ENCODE measurements at places on chromosomes 1 and 21. TPM values are rescaled to one million over a fixed set of nuclear protein-coding genes. Genes with fewer than 3 reads are reported as not detected.

TRIM67 gene
- total RNA-seq = not detected

SYDE2 gene
- 9.1 TPM for total RNA-seq

ADAMTS4 gene
- total RNA-seq = 3.3 TPM

GRCh38 chr1:25619101-25619890, 2.7 kb downstream of the MAN1C1 start:
- peak overlapping the region; percentile 84 for H3K27ac ChIP-seq
- H3K4me1 ChIP-seq = peaks cover 45% of the 10 kb centered on the region
- peak; percentile 63 for DNase-seq
- H3K4me3 ChIP-seq = peak overlapping the region; percentile 63

DNA sequence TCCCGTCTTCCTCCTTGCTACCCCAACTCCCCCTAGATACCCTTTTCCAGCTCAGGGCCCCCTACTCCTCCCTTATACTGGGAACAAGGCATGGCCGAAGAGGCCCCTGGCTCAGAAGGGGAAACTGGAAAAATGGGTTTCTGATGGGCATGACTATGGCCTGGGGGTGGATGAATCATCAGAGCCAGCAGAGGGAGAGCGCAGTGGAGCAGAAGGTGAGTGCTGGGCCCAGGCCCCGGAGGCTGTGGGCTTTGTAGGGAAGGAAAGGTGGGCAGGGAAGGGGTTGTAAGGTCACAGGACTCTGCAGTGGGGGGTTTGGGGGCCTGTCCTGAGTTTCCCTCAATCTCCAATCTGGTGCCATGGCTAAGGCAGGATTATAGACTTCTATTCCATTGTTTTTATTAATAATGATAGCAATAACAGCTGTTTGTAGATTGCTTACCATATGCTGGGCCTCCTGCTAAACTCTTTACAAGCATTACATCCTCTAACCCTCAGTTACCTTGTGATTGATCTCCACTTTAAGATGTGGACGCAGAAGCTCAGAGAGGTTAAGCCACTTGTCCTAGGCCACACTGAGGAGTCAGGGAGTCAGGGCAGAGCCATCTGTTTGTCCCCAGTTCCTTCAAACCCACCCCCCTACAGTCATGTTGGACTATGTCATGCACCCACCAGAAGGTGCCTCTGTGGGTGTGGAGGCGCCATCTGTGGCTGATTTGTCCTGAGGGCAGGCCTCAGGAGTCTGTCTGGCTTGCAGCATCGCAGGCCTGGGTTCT, 36.2 kb upstream of the ZNF362 start:
- H3K4me1 ChIP-seq = no peaks in the 10 kb centered on the region
- no peak for DNase-seq
- H3K27ac ChIP-seq = no peak overlapping the region
- no peaks in the 10 kb centered on the region for H3K27me3 ChIP-seq

DNA sequence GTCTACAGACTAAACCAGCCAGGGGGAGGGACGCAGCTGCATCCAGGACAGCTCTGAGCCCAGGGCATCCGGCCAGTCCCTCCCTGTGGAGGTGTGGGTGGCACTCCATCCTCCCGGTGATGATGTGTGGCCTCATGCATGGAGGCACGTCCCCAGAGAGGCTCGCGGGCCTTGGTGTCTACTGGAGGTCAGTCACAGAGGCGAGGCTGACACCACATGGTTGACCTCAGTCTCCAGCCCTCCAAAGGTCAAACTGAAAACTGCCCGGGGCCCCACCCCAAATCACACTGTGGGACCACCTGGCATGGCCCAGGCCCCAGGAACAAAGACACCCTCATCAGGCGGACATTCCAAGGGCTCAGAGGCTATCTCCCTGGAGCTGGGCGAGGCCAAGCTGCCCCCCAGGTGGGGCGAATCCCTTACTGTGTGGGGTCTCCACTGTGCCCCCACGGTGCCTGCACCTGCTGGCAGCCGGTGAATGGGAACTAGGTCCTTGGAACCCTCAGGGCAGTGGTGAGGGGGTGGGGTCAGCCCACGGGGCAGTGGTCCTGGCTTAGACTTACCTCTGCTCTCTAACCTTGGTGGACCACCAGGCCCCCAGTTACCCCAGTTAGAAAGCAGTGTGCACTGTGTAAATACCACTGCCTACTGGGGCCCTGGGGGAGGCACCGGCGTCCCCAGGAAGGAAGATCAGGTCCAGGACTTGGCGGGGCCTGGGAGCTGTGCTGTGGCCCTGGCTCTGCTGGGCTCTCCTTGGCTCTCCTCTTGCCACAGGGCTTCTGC, 49.1 kb downstream of the TRPM2 start:
- DNase-seq = no peak
- H3K36me3 ChIP-seq = no peaks in the 10 kb centered on the region
- H3K27ac ChIP-seq = no peak overlapping the region
- no peaks in the 10 kb centered on the region for H3K4me1 ChIP-seq
- H3K4me3 ChIP-seq = no peak overlapping the region
- H3K27me3 ChIP-seq = no peaks in the 10 kb centered on the region

GRCh38 chr1:91699339-91699974, 186.5 kb downstream of the TGFBR3 start:
- H3K4me1 ChIP-seq = peaks cover 14% of the 10 kb centered on the region
- no peak overlapping the region for H3K27ac ChIP-seq
- DNase-seq = no peak
- H3K4me3 ChIP-seq = no peak overlapping the region

DNA sequence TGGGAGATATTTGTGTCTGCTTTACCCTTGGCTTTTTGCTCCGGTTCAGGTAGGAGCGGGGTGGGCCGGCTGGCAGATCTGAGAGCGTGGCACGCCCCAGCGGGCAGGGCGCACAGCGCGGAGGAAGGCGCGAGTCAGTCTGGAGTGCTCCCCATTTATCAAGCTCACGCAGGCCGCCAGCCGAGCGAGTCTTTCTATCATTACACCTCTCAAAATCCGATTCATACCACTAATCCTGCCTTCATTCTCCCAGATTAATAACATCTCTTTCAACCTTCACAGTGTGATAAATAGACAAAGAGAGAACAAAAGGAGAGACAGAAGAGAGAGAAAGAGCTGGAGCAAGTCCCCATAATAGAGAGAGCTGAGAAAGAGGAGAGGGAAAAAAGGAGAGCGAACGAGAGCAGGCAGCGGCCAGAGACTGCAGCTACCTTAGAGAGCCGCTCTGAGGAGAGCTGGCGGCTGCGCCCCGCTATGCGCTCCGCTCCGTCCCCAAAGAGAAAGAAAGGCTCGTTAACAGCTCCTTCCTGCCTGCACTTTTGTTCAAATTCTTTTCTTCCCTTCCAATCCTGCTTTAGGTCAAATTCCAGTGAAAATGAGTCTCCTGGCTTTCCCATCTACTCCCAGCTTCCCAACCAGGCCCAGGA, 48.0 kb downstream of the DMAP1 start:
- no peaks in the 10 kb centered on the region for H3K27me3 ChIP-seq
- H3K27ac ChIP-seq = no peak overlapping the region
- peaks cover 5% of the 10 kb centered on the region for H3K36me3 ChIP-seq
- no peak overlapping the region for H3K4me3 ChIP-seq
- no peak for DNase-seq

- H3K36me3 ChIP-seq = no peaks in the 10 kb centered on the region
- DNase-seq = no peak
- no peaks in the 10 kb centered on the region for H3K27me3 ChIP-seq
Observed at GRCh38 chr1:53112271-53112774, 30.1 kb downstream of the SLC1A7 start.

FMOD gene
- total RNA-seq = not detected

DNA sequence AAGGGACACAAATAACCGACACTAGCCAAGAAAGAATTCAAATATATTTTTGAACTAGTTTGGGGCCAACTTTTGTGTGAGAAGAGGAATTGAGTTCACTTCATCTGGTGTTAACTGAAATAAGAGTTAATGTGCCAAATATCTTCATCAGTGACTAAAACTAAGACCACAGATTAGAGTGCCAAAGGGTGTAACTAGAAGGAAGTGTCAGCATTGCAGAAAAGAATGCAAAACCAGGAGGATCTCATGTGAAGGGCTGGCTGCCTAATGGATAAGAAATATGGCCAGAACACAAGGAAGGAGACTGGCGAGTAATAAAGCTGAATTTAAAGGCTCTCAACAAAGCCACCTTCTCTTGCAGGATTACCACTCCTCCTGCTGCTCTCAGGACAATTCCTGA, 61.8 kb upstream of the LRRC8D start:
- H3K27me3 ChIP-seq = no peaks in the 10 kb centered on the region
- DNase-seq = no peak
- no peak overlapping the region for H3K4me3 ChIP-seq
- H3K4me1 ChIP-seq = peaks cover 36% of the 10 kb centered on the region
- H3K27ac ChIP-seq = peak overlapping the region; percentile 62
- no peaks in the 10 kb centered on the region for H3K36me3 ChIP-seq

RORC gene
- total RNA-seq = 0.46 TPM

RIMKLA gene
- total RNA-seq = not detected

TNFRSF9 gene
- 0.11 TPM for total RNA-seq

TNFRSF18 gene
- not detected for total RNA-seq

- H3K4me1 ChIP-seq = no peaks in the 10 kb centered on the region
- H3K27ac ChIP-seq = no peak overlapping the region
- no peaks in the 10 kb centered on the region for H3K36me3 ChIP-seq
- DNase-seq = no peak
- H3K27me3 ChIP-seq = no peaks in the 10 kb centered on the region
- H3K4me3 ChIP-seq = no peak overlapping the region
Observed at GRCh38 chr1:165623624-165624023, 7.4 kb upstream of the MGST3 start.

GRCh38 chr1:201614262-201615015, 75.5 kb downstream of the NAV1 start:
- no peak for DNase-seq
- H3K4me3 ChIP-seq = no peak overlapping the region
- no peaks in the 10 kb centered on the region for H3K36me3 ChIP-seq
- H3K27me3 ChIP-seq = no peaks in the 10 kb centered on the region
- H3K4me1 ChIP-seq = no peaks in the 10 kb centered on the region

MCOLN2 gene
- total RNA-seq = 12.4 TPM

WNT9A gene
- total RNA-seq = not detected

GBP5 gene
- 31.8 TPM for total RNA-seq

GRCh38 chr1:228212415-228212965, 4.6 kb downstream of the OBSCN start:
- DNase-seq = no peak
- no peaks in the 10 kb centered on the region for H3K27me3 ChIP-seq
- H3K4me3 ChIP-seq = peak overlapping the region; percentile 20

CLCA4 gene
- not detected for total RNA-seq

- H3K27me3 ChIP-seq = no peaks in the 10 kb centered on the region
- no peaks in the 10 kb centered on the region for H3K36me3 ChIP-seq
- no peak for DNase-seq
- no peaks in the 10 kb centered on the region for H3K4me1 ChIP-seq
- H3K27ac ChIP-seq = no peak overlapping the region
Observed at GRCh38 chr1:228206582-228207351, 1.1 kb upstream of the OBSCN start.

DNA sequence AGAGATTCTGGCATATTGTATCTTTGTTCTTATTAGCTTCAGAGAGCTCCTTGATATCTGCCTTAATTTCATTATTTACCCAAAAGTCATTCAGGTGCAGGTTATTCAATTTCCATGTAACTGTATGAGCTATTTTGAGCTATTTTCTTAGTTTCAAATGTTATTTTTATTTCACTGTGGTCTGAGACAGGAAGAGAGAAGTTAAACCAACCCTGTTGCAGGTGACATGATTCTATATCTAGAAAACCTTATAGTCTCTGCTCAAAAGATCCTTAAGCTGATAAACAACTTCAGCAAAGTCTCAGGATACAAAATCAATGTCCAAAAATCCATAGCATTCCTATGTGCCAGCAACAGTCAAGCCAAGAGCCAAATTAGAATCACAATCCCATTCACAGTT, 1644.0 kb upstream of the B3GALT2 start:
- no peaks in the 10 kb centered on the region for H3K36me3 ChIP-seq
- no peak for DNase-seq
- H3K4me1 ChIP-seq = no peaks in the 10 kb centered on the region
- H3K4me3 ChIP-seq = no peak overlapping the region

KIF21B gene
- total RNA-seq = 70.3 TPM

GRCh38 chr1:203126151-203126865, 1.2 kb upstream of the ADORA1 start:
- no peaks in the 10 kb centered on the region for H3K36me3 ChIP-seq
- DNase-seq = peak; percentile 13
- no peak overlapping the region for H3K4me3 ChIP-seq
- H3K27ac ChIP-seq = no peak overlapping the region
- H3K27me3 ChIP-seq = no peaks in the 10 kb centered on the region
- no peaks in the 10 kb centered on the region for H3K4me1 ChIP-seq

DNA sequence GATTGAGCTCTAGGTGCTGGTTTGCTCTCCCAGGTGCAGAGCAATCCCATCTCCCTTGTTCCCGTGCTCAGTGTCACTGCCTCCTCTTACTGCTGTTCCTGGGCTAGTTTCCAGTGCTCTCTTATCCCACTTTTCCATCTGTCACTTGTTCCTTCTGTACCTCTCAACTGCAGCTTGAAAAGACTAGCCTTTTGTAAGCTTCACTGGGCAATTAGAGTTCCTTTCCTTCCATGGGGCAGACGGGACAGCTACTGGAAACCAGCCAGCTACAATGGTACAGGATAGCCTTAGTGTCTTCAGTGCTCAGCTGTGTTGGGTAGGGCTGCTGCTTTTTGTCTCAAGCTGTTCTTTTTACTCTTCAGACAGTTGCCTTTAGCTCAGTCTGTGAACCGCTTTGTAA, 31.6 kb downstream of the AGT start:
- no peak for DNase-seq
- H3K27me3 ChIP-seq = no peaks in the 10 kb centered on the region
- H3K36me3 ChIP-seq = peaks cover 22% of the 10 kb centered on the region
- no peak overlapping the region for H3K4me3 ChIP-seq
- H3K4me1 ChIP-seq = no peaks in the 10 kb centered on the region

- H3K27me3 ChIP-seq = no peaks in the 10 kb centered on the region
- DNase-seq = no peak
- peaks cover 5% of the 10 kb centered on the region for H3K4me1 ChIP-seq
- no peak overlapping the region for H3K4me3 ChIP-seq
- no peak overlapping the region for H3K27ac ChIP-seq
Observed at GRCh38 chr1:179206812-179207211, 22.7 kb downstream of the ABL2 start.

OR2L5 gene
- total RNA-seq = 0.16 TPM

GRCh38 chr1:160916666-160917065, 31.7 kb upstream of the ITLN1 start:
- no peaks in the 10 kb centered on the region for H3K36me3 ChIP-seq
- no peak overlapping the region for H3K4me3 ChIP-seq
- H3K27me3 ChIP-seq = no peaks in the 10 kb centered on the region

KRTAP21-2 gene
- total RNA-seq = not detected

SGIP1 gene
- total RNA-seq = not detected

GRCh38 chr1:223039990-223040389, 103.1 kb downstream of the TLR5 start:
- DNase-seq = no peak
- no peaks in the 10 kb centered on the region for H3K4me1 ChIP-seq
- H3K4me3 ChIP-seq = no peak overlapping the region
- no peaks in the 10 kb centered on the region for H3K36me3 ChIP-seq
- no peak overlapping the region for H3K27ac ChIP-seq
- H3K27me3 ChIP-seq = no peaks in the 10 kb centered on the region

All from naive thymus-derived CD4-positive, alpha-beta T cell (primary cell).